ENCODE measurements at places on chromosomes 1 and 21.
A peak's percentile ranks its signal among the peaks of the same experiment; 100 is the strongest.

DNA sequence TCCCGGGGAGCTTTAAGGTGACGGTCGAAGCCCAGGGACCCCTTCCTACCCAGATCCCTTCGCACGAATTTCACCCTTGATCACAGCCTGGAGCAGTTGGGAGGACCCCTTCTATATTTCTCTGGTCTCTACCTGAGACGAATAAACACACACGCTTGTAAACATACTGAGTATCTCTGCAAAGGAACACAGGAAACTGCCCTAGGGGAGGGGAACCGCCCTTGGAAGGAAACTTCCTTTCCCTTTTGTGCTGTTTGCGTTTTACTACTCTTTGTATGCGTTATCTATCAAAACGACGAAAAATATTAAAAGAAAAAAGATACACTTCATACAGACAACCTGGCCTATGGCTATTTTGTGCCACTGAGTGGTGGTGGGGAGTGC is 750 bp downstream of the NECAP2 start:
- H3K36me3 ChIP-seq = peaks cover 25% of the 10 kb centered on the region
- H3K4me3 ChIP-seq = peak overlapping the region; percentile 94
- no peak overlapping the region for H3K27ac ChIP-seq

GRCh38 chr1:17273096-17273495 is 24.2 kb downstream of the PADI3 start:
- no peak overlapping the region for H3K4me3 ChIP-seq
- H3K36me3 ChIP-seq = no peaks in the 10 kb centered on the region
- no peak overlapping the region for H3K27ac ChIP-seq
- no peak for DNase-seq
- no peaks in the 10 kb centered on the region for H3K4me1 ChIP-seq
- H3K27me3 ChIP-seq = no peaks in the 10 kb centered on the region

DNA sequence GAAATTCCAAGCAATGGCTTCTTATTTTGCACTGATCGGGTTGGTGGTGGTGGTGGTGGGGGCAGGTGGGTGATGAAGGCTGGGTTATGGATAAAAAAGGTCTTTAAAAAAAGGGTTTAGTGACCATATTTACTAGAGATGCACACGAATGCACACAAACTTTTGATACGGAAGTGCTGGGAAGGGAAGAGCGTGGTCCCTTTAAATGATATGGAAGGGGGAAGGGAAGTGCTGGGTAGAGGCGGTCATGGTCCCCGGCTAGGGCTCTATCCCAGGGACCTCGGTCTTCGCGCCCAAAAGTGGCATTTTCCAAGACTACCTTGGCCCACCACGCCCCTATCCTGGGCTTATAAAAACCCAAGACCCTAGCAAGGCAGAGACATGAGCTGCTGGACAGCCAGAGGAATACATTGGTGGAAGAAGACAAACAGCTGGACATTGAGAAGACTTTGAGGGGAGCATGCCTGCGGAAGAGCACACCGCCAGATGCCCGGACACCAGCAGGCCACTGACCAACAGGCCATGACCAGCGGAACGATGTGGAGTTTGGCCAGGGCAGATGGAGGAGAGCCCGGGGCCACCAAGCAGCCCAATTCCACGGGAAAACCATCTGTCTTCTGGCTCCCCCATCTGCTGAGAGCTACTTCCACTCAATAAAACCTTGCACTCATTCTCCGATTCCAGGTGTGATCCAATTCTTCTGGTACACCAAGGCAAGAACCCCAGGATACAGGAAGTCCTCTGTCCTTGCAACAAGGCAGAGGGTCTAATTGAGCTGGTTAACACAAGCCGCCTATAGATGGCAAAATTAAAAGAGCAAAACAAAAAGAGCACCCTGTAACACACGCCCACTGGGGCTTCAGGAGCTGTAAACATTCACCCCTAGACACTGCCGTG is 1720.2 kb downstream of the MRPL39 start:
- no peaks in the 10 kb centered on the region for H3K27me3 ChIP-seq
- H3K27ac ChIP-seq = no peak overlapping the region
- H3K4me3 ChIP-seq = no peak overlapping the region
- no peaks in the 10 kb centered on the region for H3K4me1 ChIP-seq
- H3K36me3 ChIP-seq = no peaks in the 10 kb centered on the region

- no peaks in the 10 kb centered on the region for H3K4me1 ChIP-seq
- no peaks in the 10 kb centered on the region for H3K36me3 ChIP-seq
- DNase-seq = no peak
- no peaks in the 10 kb centered on the region for H3K27me3 ChIP-seq
- H3K27ac ChIP-seq = no peak overlapping the region
- H3K4me3 ChIP-seq = no peak overlapping the region
Measured at GRCh38 chr21:41601573-41602368, 93.8 kb upstream of the TMPRSS2 start.

DNA sequence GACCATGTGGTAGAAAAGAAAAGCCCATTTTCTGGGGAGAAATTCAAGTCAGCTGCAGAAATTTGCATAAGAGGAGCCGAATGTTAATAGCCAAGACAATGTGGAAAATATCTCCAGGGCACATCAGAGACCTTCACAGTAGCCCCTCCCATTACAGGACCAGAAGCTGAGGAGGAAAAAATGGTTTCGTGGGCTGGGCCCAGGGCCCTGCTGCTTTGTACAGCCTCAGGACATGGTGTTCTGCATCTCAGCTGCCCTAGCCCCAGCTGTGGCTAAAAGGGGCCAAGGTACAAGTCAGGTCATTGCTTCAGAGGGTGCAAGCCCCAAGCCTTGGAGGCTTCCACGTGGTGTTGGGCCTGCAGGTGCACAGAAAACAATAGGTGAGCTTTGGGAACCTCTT is 108.3 kb downstream of the DMRTB1 start:
- no peaks in the 10 kb centered on the region for H3K4me1 ChIP-seq
- H3K36me3 ChIP-seq = no peaks in the 10 kb centered on the region
- DNase-seq = no peak
- H3K27me3 ChIP-seq = no peaks in the 10 kb centered on the region
- no peak overlapping the region for H3K4me3 ChIP-seq

- no peaks in the 10 kb centered on the region for H3K4me1 ChIP-seq
- no peak overlapping the region for H3K27ac ChIP-seq
- H3K36me3 ChIP-seq = no peaks in the 10 kb centered on the region
- H3K27me3 ChIP-seq = no peaks in the 10 kb centered on the region
Measured at GRCh38 chr1:33517596-33518250, 45.3 kb downstream of the ZSCAN20 start.

DNA sequence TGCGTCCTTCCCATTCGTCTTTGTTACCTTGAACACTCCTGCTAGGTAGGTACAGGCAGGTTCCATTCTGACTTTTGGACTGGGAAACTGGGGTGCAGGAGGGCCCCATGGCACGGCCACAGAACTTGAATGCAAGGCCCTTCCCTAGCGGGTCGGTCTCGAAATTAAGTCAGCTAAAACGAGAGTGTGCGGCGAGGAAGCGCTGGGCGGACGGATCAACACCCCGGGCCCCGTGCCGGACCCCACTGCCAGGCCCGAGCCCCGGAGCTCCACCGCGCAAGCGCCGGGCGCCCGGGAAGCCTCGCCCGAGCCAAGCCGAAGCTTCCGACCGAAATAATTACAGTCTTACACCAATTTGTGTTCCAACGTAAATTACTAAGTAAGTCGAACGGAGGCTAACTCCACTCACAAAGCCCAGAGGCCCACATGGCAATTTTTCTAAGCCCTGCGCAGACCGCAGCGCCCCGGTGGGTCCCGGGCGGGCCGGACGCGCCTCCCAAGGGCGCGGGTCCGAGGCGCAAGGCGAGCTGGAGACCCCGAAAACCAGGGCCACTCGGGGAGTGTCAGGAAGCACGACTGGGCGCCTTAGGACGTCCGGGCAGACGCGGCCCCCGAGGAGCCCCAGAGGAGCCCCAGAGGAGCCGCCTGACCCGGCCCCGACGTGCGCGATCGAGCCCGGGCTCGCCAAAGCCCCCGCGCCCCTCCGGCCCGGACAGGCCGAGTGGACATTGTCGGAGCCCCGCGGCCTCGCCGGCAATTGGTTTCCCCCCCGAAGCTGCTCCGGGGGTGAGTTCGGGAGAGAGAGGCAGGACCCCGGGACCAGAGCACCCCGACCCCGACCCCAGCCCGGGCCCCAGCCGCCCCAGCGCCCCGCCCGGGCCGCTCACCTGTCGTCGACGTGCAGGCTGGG is 624 bp downstream of the RIPK4 start:
- H3K4me1 ChIP-seq = peaks cover 43% of the 10 kb centered on the region
- peak overlapping the region; percentile 69 for H3K4me3 ChIP-seq
- peak overlapping the region; percentile 55 for H3K27ac ChIP-seq
- no peaks in the 10 kb centered on the region for H3K27me3 ChIP-seq

DNA sequence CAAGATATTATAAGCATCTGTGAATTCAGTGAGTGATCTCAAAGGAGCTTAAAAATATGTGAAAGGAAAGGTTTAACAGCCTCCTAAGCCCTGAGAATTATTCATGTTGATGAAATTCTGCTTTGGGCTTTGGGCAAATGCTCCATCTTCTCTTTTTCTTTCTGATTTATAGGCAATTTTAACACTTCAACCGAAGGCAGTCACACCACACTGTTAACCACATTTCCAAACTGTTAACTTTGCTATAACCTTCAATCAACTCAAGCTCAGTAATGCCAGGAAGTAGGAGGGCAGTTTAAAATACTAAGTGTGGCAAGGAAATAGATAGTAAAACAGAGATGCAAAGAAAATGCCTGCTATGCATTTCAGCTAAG is 54.4 kb upstream of the NEK7 start:
- H3K27me3 ChIP-seq = no peaks in the 10 kb centered on the region
- H3K27ac ChIP-seq = no peak overlapping the region
- no peaks in the 10 kb centered on the region for H3K36me3 ChIP-seq
- no peak for DNase-seq

DNA sequence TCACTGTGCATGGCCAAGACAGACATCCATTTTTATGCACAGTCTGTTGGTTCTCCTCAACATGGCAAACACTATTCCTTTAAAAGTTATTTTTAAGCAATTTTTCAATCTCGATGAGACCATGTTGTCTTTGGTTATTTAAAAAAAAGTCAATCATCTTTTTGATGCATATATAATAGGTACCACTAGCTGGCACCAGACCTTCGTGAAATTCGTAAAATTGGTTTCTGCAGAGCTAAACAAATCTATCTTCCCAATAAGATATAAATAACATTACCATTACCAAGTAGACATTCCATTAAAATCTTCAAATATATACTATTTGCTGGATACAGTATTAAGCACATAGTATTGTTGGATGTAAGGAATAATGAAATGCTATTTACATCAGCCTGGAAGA is 220.0 kb upstream of the GREM2 start:
- H3K27me3 ChIP-seq = no peaks in the 10 kb centered on the region
- no peaks in the 10 kb centered on the region for H3K4me1 ChIP-seq
- H3K36me3 ChIP-seq = no peaks in the 10 kb centered on the region
- DNase-seq = no peak

DNA sequence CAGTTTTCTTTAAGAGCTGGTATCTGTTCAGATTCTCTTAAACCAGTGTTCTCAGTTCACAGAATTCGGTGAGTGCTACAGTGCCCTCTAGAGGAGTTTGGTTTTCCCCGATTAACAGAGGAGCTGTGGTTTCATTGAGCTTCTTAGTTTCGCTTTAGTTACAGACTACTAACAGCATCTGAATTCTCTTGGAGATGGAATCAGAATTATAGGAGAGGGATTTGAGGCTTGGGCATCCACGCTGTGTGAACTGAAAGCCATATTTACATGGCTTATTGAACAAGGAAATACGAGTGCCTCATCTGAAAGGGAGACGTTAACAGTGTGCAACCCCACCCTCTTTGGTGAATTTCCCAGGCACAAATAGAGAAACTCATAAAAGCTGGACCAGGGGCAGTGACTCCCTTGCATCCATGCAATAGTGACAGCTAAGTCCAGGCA is 202.0 kb downstream of the USH2A start:
- H3K27ac ChIP-seq = no peak overlapping the region
- peak overlapping the region; percentile 75 for H3K4me3 ChIP-seq
- DNase-seq = no peak
- H3K4me1 ChIP-seq = no peaks in the 10 kb centered on the region

- H3K27me3 ChIP-seq = no peaks in the 10 kb centered on the region
- no peaks in the 10 kb centered on the region for H3K36me3 ChIP-seq
- no peaks in the 10 kb centered on the region for H3K4me1 ChIP-seq
- H3K4me3 ChIP-seq = no peak overlapping the region
- DNase-seq = no peak
Measured at GRCh38 chr1:228337711-228338520, 68.7 kb downstream of the TRIM11 start.

DNA sequence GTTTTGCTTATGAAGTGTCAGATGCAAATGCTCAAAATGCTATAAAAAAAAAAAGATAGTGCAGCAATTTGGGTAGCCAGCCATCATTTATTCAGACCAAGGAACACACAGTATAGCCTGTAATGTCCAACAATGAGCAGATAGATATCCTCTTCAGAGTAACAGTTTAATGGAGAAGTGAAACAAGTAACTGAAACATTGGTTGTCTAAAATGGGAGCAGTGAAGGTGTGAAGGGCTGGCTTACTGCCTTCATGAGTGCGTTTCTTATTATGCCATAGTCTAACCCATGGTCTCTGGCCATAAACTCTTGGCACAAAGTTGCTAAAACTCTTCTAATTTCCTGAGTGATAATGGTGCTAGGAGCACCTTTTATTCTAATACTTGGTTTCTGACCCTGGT is 11.4 kb downstream of the RGS5 start:
- H3K4me1 ChIP-seq = peaks cover 98% of the 10 kb centered on the region
- no peaks in the 10 kb centered on the region for H3K36me3 ChIP-seq
- DNase-seq = no peak
- no peak overlapping the region for H3K4me3 ChIP-seq
- H3K27ac ChIP-seq = peak overlapping the region; percentile 18
